Activated CD4-positive, alpha-beta memory T cell treated with anti-CD3 and anti-CD28 coated beads, Interleukin-2, amount 10 ng/mL, durations not matched to agents 7 days and 5 days (primary cell): ENCODE measurements at places on chromosomes 12 and 14. TPM values are rescaled to one million over a fixed set of nuclear protein-coding genes. Genes with fewer than 3 reads are reported as not detected.

GRCh38 chr12:56010111-56010570, 10.7 kb upstream of the IKZF4 start:
- no peaks in the 10 kb centered on the region for H3K27me3 ChIP-seq
- H3K4me3 ChIP-seq = no peak overlapping the region
- H3K4me1 ChIP-seq = peaks cover 34% of the 10 kb centered on the region
- no peak overlapping the region for H3K27ac ChIP-seq
- H3K36me3 ChIP-seq = no peaks in the 10 kb centered on the region

GRCh38 chr12:96112733-96113132, 77.3 kb upstream of the LTA4H start:
- H3K27ac ChIP-seq = no peak overlapping the region
- H3K27me3 ChIP-seq = peaks cover 18% of the 10 kb centered on the region
- no peak for DNase-seq

- H3K27me3 ChIP-seq = peaks cover 42% of the 10 kb centered on the region
- no peaks in the 10 kb centered on the region for H3K4me1 ChIP-seq
- H3K36me3 ChIP-seq = no peaks in the 10 kb centered on the region
- H3K27ac ChIP-seq = no peak overlapping the region
Measured at GRCh38 chr12:116898669-116899068, 12.1 kb upstream of the FBXW8 start.

- no peaks in the 10 kb centered on the region for H3K27me3 ChIP-seq
- no peaks in the 10 kb centered on the region for H3K36me3 ChIP-seq
- H3K4me3 ChIP-seq = no peak overlapping the region
- H3K4me1 ChIP-seq = peaks cover 15% of the 10 kb centered on the region
- DNase-seq = no peak
- H3K27ac ChIP-seq = no peak overlapping the region
Measured at GRCh38 chr12:123042833-123043232, 62.4 kb downstream of the ARL6IP4 start.

GRCh38 chr12:13196130-13196921, at the start of gene EMP1:
EMP1 (plus strand) TSS chr12:13196726; CDS start chr12:13211511, 14,785 bp downstream.
- peaks cover 16% of the 10 kb centered on the region for H3K36me3 ChIP-seq
- H3K27me3 ChIP-seq = peaks cover 6% of the 10 kb centered on the region
- peak within 1 kb of the TSS; percentile 79 for H3K27ac ChIP-seq
- DNase-seq = peak; percentile 83

GRCh38 chr12:10243818-10244520, 31.3 kb downstream of the GABARAPL1 start:
- no peak overlapping the region for H3K27ac ChIP-seq
- peaks cover 34% of the 10 kb centered on the region for H3K27me3 ChIP-seq
- H3K4me1 ChIP-seq = peaks cover 11% of the 10 kb centered on the region
- H3K4me3 ChIP-seq = peak overlapping the region; percentile 34

DNA sequence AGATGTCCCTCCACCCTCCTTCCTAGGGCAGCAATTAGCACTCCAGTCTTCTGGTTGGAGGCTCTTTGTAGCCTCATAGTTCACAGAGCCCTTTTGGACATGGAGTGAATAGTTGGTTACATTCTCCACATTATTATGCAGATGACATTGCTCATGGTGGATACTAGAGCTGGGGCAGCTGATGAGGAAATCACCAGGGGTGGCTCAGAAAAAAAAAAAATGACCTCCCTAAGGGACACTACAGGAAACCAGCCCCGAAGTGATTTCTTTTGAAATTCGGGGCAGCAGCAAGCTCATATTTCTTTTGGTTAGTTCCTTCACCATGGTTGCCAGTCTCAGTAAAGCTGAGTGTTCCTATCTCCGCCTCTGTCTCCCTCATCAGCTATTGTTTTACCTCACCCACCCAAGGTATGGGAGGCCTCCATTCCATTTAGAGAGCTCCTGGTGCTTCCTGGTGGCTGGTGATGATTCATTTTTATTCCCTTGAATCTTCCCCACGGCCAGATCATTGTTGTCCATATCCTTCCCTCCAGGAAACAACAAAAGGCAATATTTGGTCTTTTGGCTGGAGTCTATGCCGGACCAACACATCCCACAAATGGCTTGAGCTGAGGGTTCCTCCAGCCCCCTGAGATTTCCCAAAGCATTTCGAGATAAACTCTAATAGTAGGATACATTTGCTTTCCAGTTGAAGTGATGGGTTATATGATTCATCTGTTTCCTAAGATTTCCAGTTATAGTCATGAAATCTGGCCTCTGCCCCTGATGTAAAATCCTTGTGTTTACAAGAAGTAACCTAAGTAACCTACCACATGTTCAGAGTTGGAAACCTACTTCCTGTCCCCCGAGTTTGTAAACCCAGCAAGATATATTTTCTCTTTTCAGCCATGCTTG, 56.2 kb upstream of the NID2 start:
- DNase-seq = no peak
- H3K27ac ChIP-seq = no peak overlapping the region
- H3K36me3 ChIP-seq = no peaks in the 10 kb centered on the region
- peaks cover 11% of the 10 kb centered on the region for H3K4me1 ChIP-seq
- H3K4me3 ChIP-seq = no peak overlapping the region
- H3K27me3 ChIP-seq = peaks cover 4% of the 10 kb centered on the region

DNA sequence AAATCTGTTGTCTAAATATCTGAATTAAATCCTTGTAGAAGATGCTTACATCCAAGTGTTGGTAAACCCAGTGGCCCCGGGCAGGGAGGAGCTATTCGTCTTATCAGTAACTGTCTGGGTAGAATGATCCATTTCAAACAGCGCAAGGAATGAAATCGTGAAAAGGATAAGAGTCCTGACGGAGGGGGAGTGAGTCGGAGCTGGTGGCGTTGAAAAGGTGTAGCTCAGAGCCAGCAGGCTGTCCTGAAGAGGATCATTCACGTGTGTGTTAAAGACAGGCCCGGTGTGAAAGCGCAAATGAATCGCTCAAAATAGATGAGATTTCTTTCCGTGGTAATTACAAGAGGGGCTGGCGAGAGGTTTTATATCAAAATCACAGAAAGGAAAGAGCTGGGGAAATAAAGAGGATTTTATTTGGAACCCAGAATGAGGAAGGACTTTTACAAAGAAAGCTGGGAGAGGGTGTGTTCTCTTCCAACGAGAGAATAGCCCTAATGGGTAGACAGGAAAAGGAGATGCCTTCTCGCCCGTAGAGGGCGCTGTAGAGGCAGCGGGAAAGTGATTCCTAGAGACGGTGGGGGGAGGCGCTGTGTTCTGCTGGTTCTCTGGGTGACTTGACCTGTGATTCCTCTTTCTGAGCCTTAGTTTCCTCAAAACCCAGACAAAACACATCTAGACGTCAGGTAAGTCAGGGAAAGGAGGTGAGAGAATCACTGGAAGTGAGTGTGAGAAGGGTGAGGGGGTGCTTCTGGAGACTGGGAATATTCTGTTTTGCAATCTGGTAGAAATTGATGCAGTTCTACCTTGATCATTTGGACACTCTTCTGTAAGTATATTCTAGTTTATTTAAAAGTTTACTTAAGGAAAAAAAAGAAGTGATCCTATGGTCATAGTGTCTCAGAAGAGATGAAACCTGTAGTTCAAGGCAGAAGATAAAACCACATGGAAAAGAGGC, 39.3 kb downstream of the SRRM4 start:
- no peaks in the 10 kb centered on the region for H3K27me3 ChIP-seq
- no peak overlapping the region for H3K4me3 ChIP-seq
- H3K27ac ChIP-seq = no peak overlapping the region
- peak; percentile 16 for DNase-seq

DNA sequence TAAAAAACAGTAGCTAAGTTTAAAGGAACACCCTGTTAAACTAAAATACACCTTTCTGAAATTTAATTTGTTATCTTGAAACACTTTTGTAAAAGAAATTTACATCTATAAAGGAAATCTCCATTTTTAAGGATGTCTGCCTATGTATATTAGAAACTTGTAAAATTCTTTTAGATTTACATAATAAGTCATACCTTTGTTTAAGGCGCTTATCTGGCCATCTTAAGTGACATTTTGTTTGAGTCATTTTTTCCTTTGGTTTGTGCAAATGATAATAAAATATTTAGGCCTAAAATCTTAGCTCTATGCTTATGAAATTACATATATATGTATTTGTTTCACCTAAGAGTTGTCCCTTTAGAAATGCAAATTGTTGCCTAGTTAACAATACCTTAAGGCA, 1193.4 kb downstream of the FSCB start:
- no peak overlapping the region for H3K4me3 ChIP-seq
- no peaks in the 10 kb centered on the region for H3K27me3 ChIP-seq
- no peak overlapping the region for H3K27ac ChIP-seq

- peak overlapping the region; percentile 58 for H3K4me3 ChIP-seq
- H3K27ac ChIP-seq = no peak overlapping the region
- peaks cover 12% of the 10 kb centered on the region for H3K4me1 ChIP-seq
- DNase-seq = no peak
Measured at GRCh38 chr12:42483521-42483790, 106.1 kb downstream of the PRICKLE1 start.

DNA sequence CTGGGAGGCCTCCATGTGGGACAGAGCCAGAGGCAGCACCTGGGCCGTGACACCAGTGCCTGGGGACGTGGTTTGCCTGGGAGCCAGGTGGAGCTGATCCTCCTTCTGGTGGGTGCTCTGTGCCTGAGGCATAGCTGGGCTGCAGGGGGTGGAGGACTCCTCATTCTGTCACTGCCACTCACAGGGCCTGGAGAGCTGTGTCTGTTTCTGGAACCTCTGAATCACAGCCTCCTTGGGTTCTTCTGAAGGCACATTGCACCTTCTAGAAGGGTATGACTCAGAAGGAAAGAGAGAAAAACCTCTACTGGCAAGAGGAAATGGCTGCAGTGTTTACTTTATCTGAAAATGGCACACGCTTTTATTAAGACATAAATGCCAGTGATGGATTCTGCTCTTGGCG, 659.8 kb downstream of the VRK1 start:
- H3K4me1 ChIP-seq = peaks cover 58% of the 10 kb centered on the region
- DNase-seq = peak; percentile 79
- no peaks in the 10 kb centered on the region for H3K27me3 ChIP-seq
- peaks cover 44% of the 10 kb centered on the region for H3K36me3 ChIP-seq
- peak overlapping the region; percentile 98 for H3K27ac ChIP-seq

DNA sequence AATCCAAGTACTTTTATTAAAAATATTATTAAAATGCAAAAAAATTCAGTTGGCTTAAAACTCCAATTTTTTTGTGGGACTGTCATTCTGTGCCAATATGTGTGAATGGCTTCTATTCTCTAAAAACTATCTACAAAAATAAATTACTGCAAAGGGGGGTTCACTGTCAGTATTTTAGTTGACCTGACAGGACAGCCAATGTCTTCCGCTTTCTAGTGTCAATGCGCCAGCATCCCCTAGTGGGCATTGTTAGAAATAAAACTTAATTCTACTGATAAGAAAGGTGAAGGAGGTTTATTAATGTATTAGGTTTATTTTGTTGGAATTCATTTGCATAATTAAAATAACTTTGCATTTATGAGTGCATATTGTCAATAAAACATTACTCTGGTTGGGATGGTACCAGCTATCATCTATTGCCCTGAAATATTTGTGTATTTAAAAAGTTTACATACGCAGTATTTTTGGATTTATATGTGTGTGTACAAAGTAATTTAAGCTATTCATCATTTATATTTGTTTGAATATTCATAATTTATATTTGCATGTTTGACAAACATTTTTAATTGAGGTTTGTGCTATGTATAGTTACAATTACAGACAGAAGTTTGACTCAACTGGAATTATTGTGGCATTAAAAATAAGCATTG, 527.2 kb downstream of the FLRT2 start:
- no peaks in the 10 kb centered on the region for H3K27me3 ChIP-seq
- H3K4me1 ChIP-seq = no peaks in the 10 kb centered on the region
- DNase-seq = peak; percentile 19
- H3K4me3 ChIP-seq = no peak overlapping the region

DNA sequence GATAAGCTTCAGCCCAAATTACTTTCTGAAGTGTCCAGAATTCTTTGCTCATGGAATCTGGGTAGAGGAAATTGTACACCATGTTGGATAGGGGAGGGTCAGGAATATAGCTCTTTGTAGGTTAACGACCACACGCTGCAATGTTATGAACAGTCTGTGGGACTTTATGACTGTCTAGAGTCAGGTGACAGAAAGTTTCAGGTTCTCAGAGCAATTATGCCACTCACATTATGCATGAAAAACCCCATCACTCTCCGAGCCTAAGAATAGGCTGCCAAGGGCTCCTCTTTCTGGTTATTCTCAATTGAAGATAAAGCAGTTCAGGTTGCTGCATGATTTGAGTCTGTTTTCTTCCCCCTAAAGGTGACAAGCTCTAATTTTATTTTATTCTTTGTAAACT, 430.9 kb downstream of the ATP23 start:
- no peak for DNase-seq
- H3K4me1 ChIP-seq = no peaks in the 10 kb centered on the region

DNA sequence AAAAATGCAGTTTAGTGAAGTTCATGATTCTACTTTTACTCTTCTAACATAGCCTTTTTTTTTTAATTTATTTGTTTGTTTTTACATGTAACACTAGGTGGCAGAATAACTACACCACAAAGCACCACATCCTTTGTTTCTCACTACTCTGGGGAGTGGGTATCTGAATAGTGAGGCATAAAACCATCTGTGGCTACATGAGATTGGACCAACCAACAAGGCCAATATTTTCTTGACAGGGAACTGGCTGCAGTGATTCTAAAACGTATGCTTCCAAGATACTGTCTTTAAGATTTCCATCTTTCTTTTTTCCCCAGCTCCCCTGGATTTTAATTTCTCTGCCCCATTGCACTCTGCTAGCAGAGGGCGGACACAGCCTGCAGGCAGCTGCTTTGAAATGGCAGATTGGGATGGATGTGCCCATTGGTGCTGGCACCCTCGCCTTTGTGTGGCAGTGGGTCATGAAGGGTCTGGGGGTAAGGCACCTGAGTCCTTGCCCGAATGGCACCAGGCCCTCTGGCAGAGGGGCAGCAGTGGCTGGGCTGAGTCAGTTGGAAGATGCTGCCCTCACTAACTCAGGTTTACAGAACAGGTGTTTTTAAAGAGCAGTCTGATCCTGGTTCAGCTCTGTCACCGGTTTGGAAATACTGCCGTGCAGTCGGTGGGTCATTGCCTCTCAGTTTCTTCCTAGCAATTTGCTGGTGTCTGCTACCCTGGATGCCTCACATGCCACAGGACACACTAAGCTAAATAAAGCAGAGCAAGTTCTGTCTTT, 429.1 kb downstream of the RAD51B start:
- no peaks in the 10 kb centered on the region for H3K36me3 ChIP-seq
- no peak for DNase-seq
- H3K27me3 ChIP-seq = no peaks in the 10 kb centered on the region

- no peak overlapping the region for H3K4me3 ChIP-seq
- H3K36me3 ChIP-seq = no peaks in the 10 kb centered on the region
- peaks cover 5% of the 10 kb centered on the region for H3K27me3 ChIP-seq
- peaks cover 20% of the 10 kb centered on the region for H3K4me1 ChIP-seq
- no peak overlapping the region for H3K27ac ChIP-seq
Measured at GRCh38 chr12:131892711-131893604, 1.5 kb upstream of the ULK1 start.

GRCh38 chr14:50056435-50056834, 59.9 kb downstream of the VCPKMT start:
- no peak for DNase-seq
- no peak overlapping the region for H3K27ac ChIP-seq
- H3K4me3 ChIP-seq = no peak overlapping the region
- H3K36me3 ChIP-seq = peaks cover 19% of the 10 kb centered on the region
- H3K4me1 ChIP-seq = peaks cover 45% of the 10 kb centered on the region
- H3K27me3 ChIP-seq = no peaks in the 10 kb centered on the region

GRCh38 chr12:88923631-88924030, 343.4 kb upstream of the KITLG start:
- no peak overlapping the region for H3K27ac ChIP-seq
- no peaks in the 10 kb centered on the region for H3K27me3 ChIP-seq
- H3K4me3 ChIP-seq = no peak overlapping the region
- no peaks in the 10 kb centered on the region for H3K36me3 ChIP-seq
- DNase-seq = no peak

Gene CLEC1A
- total RNA-seq = not detected

Gene CLEC4D
- total RNA-seq = not detected

Gene OR4M1
- not detected for total RNA-seq

Gene EXOC3L4
- not detected for total RNA-seq

Gene TEX52
- total RNA-seq = not detected

Gene LMNTD1
- total RNA-seq = not detected

Gene FITM1
- total RNA-seq = 1.3 TPM

Gene TMEM179
- not detected for total RNA-seq
